ENCODE measurements at places on chromosomes 1 and 21. TPM values are rescaled to one million over a fixed set of nuclear protein-coding genes. Genes with fewer than 3 reads are reported as not detected.

The LYPD8 gene
- total RNA-seq = 0.11 TPM

The OR6K3 gene
- total RNA-seq = not detected

The TMIGD3 gene
- total RNA-seq = 0.08 TPM

The VWA5B1 gene
- not detected for total RNA-seq

The OLIG2 gene
- 0.07 TPM for total RNA-seq

The ERRFI1 gene
- 260 TPM for total RNA-seq

The LCE6A gene
- total RNA-seq = not detected

The LCE1A gene
- not detected for total RNA-seq

The KCNK1 gene
- 19.5 TPM for total RNA-seq

The OR4F16 gene
- total RNA-seq = not detected

The RASAL2 gene
- total RNA-seq = 18.2 TPM

The ALPL gene
- total RNA-seq = 0.51 TPM

The CFHR3 gene
- total RNA-seq = 0.15 TPM

The C8A gene
- not detected for total RNA-seq

All from A549 treated with AZD2906 at 1 μM for 4 hours (cell line).